ENCODE measurements at places on chromosomes 6 and 20.
A peak's percentile ranks its signal among the peaks of the same experiment; 100 is the strongest.

GRCh38 chr6:21137700-21138335 is 455.7 kb upstream of the SOX4 start:
- DNase-seq: no peak

DNA sequence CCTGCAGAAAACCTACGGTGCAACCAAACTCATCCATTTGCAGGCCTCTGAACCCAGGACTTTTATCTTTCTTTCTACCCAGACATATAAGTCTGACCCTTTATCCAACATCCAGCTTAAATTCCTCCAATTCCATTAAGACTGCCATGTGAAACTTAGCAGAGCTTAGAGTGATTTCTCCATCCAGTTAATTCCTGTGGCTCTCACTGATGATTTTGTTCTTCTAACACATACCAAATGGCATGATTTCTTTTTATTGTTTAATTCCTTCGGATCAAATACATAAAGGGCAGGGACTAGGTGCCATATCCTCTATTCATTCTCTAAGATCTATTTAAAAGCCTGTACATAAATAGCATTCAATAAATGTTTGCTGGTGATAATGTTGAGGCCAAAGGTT is 92.9 kb downstream of the TASP1 start:
- no peak for DNase-seq

- no peak for DNase-seq
Observed at GRCh38 chr20:62772103-62772611, 24.1 kb upstream of the MRGBP start.

- peak; percentile 8 for DNase-seq
Observed at GRCh38 chr6:57021086-57021720, 25.3 kb upstream of the KIAA1586 start.

GRCh38 chr6:80217794-80218193 is 111.3 kb downstream of the BCKDHB start:
- no peak for DNase-seq

- DNase-seq: no peak
Observed at GRCh38 chr6:167494698-167495435, 170.0 kb downstream of the TTLL2 start.

DNA sequence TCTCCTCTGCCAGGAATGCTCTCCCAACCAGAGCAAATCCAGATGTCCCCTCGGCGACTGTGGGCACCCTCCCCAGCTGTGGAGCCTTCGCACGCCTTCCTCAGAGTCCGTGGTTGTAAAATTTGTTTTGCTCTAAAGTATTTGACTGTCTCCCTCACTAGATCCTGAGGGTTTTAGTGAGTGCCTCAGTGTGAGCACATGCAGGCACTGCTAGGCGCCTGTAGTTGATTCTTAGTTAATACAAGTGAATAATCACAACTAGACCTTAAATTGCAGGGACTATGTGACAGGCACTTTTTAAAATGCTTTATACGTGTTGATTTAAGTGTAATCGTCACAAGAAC is 680 bp upstream of the MTCH1 start:
- DNase-seq: no peak

- DNase-seq: no peak
Observed at GRCh38 chr6:33822575-33823395, 19.0 kb upstream of the MLN start.

Measured in forelimb muscle (tissue), 1 donor.